Activated T-helper 1 cell treated with anti-CD3 and anti-CD28 coated beads, Interleukin-2, amount 50 U/mL, for 16 hours (primary cell): ENCODE measurements at places on chromosomes 4 and X.

DNA sequence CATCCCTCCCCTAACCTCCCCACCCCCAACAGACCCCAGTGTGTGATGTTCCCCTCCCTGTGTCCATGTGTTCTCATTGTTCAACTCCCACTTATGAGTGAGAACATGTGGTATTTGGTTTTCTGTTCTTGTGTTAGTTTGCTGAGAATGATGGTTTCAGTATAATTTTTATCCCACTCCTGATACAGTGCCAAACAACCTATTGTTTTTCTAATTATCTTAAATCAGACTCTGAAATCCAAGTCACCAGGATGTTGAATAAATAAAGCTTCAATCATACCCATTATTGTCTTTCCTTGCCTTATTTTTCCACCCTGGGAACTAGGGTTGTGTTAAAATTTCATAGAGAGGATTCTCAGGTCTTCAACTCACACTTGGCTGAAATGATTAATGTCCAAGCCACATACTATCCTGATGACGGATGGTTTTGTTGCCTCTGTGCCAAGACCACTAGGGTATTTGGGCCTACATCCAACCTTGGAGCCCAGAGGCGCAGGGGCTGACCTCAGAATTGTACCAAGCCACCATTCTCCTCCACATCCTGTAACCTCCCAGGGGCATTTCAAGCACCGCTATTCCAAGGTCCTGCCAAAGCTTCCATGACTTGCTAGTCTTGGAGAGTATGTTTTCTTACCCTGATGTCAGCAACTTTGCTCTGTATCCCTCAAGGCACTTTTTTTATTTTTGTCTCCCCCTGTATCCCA is 332.4 kb downstream of the ARHGAP24 start:
- no peak for DNase-seq

DNA sequence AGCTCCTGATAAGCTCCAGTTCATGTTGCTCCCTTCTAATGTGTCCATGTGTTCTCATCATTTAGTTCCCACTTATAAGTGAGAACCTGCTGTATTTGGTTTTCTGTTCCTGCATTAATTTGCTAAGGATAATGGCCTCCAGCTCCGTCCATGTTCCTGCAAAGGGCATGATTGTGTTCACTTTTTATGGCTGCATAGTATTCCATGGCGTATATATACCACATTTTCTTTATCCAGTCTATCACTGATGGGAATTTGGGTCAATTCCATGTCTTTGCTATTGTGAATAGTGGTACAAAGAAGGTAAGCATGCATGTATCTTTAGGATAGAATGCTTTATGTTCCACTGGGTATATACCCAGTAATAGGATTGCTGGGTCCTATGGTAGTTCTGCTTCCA is 197.2 kb upstream of the ITM2A start:
- DNase-seq: no peak

GRCh38 chr4:84606645-84607044 is 23.7 kb downstream of the CDS1 start:
- no peak for DNase-seq

DNA sequence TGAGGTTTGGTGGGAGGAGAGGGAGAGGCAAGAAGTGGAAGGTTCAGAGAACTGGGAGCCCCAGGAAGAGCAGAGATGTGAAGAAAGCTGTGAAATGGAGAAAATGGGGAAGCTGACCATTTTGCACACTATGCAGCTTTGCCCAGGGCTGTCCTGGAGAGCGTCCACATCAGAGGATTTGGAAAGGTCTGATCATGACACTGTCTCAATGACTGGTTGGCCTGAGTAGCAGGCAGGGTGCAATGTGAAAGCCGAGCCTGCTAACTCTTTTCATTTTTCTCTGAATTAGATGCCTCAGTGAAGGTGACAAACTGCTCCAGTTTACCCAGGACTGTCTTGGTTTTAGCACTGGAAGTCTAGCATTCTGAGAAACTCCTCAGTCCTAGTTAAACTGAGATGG is 330.1 kb upstream of the RPS6KA3 start:
- DNase-seq: no peak

DNA sequence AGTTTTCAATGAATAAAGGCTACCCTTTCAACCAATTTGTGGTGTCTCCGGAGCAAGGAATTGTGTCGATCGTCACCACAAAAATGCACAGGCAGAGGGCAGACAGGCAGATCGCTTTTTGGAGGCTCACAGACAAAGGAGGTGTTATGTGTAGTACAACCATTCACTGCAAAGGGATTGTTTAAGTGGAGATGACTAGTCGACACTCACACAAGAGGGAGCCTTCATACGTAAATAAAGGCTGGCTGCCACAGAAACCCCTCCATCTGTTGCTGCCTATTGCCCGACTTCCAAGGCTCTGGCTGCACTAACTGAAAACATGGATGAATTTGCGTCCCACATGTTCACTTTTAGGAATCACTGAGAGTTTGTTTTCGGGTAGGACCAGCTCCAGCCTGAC is 281.1 kb downstream of the NKX6-1 start:
- DNase-seq: no peak

- DNase-seq: no peak
Observed at GRCh38 chrX:54479136-54480111, 16.6 kb downstream of the FGD1 start.

DNA sequence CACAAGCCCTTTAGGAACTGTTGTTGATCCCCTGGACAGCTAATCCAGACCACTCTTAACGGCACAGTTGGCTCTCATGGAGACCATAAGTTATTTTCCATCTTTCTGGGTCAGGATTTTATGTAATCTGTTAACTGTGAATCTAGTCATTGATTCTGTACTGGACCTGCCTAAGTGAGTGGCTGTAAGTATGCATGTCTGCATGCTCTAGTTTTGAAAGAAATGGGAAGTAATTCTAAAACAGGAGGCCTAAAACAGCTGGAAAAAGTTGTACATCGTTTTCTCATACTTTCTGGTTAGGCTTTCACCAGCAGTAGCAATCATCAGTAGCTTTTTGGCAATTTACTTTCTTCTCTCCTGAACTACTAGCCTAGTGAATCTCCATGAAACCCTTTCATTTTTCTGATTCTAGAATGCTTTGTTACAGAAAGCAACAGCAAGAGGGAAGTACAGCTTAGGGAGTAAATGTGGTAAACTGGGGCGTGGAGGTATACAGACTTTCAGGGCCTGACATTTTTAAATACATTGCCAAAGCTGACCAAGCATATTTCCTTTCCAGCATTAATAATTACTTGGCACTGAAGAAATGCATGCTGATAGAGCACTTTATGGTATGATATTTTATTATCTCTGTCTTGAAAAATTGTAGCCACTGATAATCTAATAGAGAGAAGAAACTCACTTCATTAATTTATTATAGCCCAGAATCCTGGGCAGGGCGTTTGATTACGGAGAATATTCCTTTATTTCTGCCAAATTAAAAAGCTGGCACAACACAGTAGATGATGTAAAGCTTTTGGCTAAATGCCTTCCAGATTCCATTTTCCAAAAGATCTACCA is 202.7 kb downstream of the BANK1 start:
- DNase-seq: no peak
